ENCODE measurements at places on chromosomes 2 and 18.

GRCh38 chr2:113236367-113237159 lies 42.2 kb downstream of the PAX8 start:
- no peak for DNase-seq

GRCh38 chr2:187138265-187138664 lies 289.3 kb upstream of the ZSWIM2 start:
- no peak for DNase-seq

- DNase-seq: no peak
Measured at GRCh38 chr2:62423235-62423634, 82.8 kb downstream of the TMEM17 start.

DNA sequence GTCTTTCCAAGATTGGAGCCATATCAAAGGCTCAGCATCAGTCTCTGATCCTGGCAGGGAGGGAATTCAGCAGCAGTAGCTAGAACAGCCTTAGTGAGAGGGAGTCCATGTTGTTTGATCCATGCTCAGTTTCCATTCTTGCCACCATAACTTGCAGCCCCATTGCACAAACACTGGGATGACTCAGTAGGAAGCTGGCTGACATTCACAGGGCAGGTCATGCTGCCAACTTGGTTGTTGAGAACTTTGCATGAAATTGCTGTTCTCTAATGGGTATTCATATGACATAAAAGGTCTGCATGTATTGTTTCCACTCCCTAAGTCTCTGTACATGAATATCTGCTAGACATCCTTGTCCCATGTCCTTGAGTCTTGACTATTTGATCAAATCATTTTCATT lies 29.9 kb upstream of the STAT4 start:
- no peak for DNase-seq

GRCh38 chr2:65054749-65055421 lies 1.3 kb upstream of the CEP68 start:
- no peak for DNase-seq

DNA sequence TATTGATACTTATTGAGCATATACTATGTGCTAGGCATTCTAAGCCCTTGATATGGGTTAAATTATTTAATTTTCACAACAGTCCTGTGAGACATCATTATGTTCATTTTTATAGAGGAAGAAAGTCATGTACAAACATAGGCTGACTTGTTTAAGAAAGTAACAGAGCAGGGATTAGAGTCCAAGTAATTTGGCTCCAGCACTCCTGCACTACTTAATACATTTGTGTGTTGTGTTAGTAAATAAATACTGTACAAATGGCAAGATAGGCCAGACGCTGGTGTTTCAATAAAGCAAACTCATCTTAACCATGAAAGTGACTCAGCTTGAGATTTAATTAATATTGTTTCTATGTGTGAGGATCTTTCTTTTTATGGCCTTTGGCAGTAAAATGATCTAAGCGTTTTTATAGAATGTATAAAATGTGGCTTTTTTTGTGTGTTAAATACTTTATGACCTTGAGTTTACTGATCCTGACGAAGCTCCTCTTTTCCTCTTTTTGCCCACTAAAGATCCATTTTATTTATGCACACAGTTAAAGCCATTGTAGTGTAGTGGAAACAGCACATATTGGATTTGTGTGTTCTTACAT lies 21.3 kb downstream of the NBEAL1 start:
- no peak for DNase-seq

GRCh38 chr2:46116553-46116991 lies 180.6 kb upstream of the EPAS1 start:
- DNase-seq: no peak

- DNase-seq: no peak
Measured at GRCh38 chr2:45205985-45206384, 196.7 kb upstream of the SIX2 start.

- no peak for DNase-seq
Measured at GRCh38 chr18:26574958-26575864, 26.9 kb upstream of the KCTD1 start.

DNA sequence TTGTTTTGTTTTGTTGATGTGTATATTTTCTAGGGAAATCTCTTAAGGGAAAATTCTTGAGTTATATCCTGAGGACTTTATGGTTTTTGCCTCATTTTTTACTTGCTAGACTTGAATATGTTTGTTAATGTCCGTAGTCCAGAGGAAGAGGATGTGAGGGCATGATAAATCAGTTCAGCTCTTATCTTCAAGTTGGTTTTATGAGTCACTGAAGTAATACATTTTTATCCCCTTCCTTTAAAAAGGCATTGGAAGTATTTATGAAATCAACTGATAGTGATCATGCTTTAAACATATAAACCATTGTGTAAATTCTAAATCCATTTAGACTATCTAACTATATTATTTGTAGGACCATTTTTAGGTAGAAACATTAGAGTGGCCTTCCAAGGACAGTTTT lies 43.9 kb upstream of the CYBRD1 start:
- no peak for DNase-seq

GRCh38 chr2:176114120-176114929 lies 2.3 kb upstream of the HOXD10 start:
- no peak for DNase-seq

- no peak for DNase-seq
Measured at GRCh38 chr2:235541838-235542549, 48.2 kb downstream of the AGAP1 start.

DNA sequence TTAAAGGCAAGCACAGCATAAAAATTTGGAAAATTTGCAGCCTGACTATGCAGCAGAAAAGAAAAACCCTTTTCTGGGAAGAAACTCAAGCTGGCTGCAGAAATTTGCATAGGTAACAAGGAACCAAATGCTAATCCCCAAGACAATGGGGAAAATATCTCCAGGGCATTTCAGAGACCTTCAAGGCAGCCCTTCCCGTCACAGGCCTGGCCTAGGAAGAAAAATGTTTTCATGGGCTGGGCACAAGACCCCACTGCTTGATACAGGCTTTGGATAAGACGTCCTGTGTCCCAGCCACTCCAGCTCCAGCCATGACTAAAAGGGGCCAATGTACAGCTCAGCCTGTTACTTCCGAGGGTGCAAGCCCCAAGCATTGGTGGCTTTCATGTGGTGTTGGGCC lies 717.6 kb downstream of the TDRD15 start:
- no peak for DNase-seq

- no peak for DNase-seq
Measured at GRCh38 chr2:144572977-144573376, 53.1 kb upstream of the ZEB2 start.

DNA sequence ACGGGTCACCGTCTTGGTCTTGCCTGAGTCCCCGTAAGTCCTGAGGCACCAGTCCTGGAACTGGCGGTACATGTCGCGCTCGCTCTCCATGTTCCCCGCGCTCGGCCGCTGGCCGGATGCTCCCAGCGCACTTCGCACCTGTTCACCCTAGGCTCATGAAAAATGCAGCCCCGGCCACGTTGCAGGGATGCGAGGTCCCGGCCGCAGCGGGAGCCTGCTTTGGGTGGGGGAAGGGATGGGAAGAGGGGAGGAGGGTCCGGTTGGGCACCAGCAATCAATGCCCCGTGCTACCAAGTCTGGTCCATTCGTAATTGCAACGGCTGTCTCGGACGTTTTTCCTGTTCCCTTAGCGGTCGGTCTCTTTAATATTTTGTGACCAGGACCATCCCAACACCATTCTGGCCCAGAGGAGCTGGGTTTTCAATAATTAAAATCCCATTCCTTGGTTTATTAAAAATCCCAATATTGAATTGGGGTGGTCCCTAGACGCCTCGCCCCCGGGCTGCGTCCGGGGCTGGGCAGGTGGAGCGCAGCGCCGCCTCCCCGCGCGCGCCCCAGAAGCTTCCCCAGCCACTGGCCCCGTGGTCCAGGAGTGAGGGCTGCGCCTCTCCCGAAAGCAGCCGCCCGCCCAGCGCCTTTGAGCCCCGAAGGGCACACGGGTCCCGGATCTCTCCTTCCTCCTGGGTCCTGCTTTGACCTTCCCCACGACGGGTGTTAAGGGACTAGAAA lies 1.4 kb downstream of the NOL4 start:
- no peak for DNase-seq

DNA sequence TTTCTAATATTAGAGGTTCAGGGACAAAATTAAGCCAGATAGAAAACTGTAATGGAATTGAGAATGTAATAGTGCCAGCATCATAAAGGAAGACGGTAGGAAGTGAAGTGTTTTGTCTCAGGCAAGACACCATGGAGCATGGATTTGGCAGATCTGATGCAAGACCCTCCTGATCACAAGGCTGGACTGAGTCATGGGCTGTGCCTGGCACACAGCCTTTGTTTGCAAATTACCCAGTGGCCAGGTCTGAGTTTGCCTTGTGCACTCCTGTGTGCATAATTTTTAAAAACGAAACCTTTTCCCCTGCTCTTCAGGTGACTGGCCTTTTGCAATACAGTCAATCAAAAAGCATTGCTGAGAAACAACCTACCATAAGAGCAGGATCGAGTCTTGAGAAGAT lies 2.0 kb upstream of the UPP2 start:
- no peak for DNase-seq

GRCh38 chr18:7896805-7897518 lies 329.8 kb downstream of the PTPRM start:
- DNase-seq: no peak

DNA sequence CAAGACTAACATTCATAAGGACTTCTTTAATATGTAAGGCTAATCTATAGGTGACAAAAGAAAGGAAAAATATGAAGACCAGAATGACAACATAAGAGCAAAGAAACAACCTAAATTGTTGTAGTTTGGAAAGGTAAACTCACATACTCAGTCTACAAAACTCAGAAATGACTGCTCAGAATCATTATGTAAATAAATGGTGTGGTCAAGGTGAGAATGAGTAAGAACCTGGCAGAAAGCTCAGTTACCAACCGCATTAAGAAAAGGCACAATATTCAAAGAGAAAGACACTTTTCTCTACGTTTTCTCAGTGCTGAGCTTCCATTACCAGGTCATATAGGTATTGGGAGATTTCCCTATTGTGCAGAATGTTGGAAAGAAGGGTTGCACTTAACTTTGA lies 15.8 kb downstream of the ATF2 start:
- DNase-seq: no peak

GRCh38 chr2:114001937-114002336 lies 112.0 kb downstream of the ACTR3 start:
- no peak for DNase-seq

GRCh38 chr2:9214873-9215272 lies 8.3 kb downstream of the ASAP2 start:
- DNase-seq: no peak

- no peak for DNase-seq
Measured at GRCh38 chr2:62014102-62014501, 108.6 kb downstream of the COMMD1 start.

GRCh38 chr18:32937597-32937996 lies 164.8 kb upstream of the KLHL14 start:
- no peak for DNase-seq

DNA sequence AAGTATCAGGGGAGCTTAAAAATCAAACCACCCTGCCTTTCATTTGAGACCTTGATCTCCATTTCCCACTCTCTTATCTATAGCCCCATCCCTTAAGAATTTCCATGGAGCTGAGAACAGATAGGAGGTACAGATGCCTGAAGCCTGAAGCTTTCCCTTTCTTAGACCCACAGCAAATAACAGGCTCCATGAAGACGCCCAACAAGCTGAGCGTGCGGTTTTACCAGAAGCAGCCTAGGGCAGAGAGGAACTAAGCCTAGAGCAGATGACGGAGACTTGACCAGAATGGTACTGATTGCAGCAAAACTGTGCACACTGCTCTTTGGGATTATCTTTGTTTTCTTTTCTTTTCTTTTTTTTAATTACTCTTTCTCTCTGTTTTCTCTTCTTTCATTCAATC lies 1.7 kb upstream of the ERBB4 start:
- no peak for DNase-seq

Measured in CD4-positive, alpha-beta T cell treated with Interleukin-6 at 100 ng/mL for 8 hours (primary cell).